ENCODE measurements at places on chromosomes 3 and 15.
A peak's percentile ranks its signal among the peaks of the same experiment; 100 is the strongest.

GRCh38 chr15:76844096-76844495, 61.0 kb downstream of the SCAPER start:
- DNase-seq = no peak

- DNase-seq = no peak
Observed at GRCh38 chr3:132332508-132332907, 15.3 kb downstream of the ACP3 start.

DNA sequence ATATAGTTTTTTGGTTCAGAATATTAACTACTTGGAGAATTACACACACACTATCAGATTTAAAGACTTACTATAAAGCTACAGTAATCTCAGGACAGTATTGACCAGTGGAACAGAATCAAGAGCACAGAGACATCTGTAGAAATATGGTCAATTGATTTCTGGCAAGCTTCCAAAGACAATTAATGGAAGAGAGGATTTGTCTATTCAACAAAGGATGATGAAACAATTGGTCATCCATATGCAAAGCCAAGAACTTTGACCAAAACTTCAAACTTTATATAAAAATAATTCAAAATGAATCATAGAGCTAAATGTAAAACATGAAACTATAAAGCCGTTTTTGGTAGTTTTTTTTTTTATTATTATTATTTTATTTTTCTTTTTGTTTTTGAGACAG, 29.8 kb upstream of the MB21D2 start:
- no peak for DNase-seq

- no peak for DNase-seq
Observed at GRCh38 chr15:73386238-73386637, 17.5 kb upstream of the HCN4 start.

GRCh38 chr3:14827776-14828175, 9.0 kb downstream of the FGD5 start:
- no peak for DNase-seq

DNA sequence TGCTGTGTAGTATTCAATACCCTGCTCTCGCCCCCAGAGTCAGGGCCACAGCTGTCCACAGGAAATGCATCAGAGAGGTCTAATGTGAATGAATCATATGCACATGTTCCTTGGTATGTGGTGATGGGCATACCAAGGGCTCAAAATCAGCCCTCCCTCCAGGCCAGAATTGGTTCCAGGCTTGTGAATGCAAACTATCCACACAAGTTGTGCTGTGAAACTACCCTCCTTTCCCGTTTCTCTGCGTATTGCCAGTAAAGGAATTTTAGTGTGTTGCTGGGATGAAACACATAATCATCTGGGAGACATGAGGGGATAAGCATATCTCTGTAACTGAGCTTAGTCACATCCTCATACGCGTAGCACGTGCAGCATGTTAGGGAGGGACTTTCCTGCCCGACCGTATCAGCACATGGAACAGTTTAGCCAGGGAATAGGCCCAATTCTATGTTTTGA, 9.2 kb upstream of the MME start:
- no peak for DNase-seq

- DNase-seq = no peak
Observed at GRCh38 chr15:81642451-81642990, 268.5 kb upstream of the TMC3 start.

GRCh38 chr15:85726454-85726853, 68.3 kb downstream of the KLHL25 start:
- DNase-seq = no peak

GRCh38 chr3:133838916-133839800, 33.5 kb downstream of the SRPRB start:
- DNase-seq = no peak

- peak; percentile 43 for DNase-seq
Observed at GRCh38 chr3:197749315-197749600, 425 bp upstream of the FYTTD1 start.

DNA sequence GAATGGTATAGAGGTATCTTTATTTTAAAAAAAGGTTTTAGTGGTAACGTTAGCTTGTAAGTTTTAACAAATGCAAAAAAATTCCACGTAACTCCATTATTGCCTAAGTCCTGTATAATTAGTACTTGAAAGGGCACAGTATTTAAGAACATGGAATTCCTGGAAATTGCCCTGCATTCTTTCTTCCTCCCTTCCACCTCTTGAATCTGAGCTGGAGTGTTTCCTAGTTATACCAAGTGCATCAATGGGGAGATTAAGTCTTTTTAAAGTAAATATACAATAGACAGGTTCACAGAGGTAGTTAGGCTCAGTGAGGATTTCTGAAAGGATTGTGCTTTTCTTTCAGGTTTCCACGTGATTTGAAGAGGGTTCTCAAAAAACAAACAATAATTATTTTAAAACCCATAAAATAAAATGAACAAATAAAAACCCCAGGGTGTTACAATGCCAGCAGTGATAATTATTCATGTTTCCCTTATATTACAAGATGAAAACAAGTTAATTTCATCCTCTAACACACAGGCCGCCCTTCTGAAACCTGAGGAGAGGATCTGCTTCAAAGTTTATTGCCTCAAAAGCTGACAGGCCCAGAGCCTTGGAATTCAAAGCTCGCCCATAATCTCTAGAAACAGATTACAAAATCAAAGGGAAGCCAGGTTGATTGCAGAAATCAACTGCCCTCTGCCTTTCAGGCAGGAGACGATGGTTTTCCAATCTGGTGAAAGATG, 128.8 kb upstream of the LMOD3 start:
- no peak for DNase-seq

- DNase-seq = no peak
Observed at GRCh38 chr15:75727031-75727531, 14.4 kb upstream of the CSPG4 start.

DNA sequence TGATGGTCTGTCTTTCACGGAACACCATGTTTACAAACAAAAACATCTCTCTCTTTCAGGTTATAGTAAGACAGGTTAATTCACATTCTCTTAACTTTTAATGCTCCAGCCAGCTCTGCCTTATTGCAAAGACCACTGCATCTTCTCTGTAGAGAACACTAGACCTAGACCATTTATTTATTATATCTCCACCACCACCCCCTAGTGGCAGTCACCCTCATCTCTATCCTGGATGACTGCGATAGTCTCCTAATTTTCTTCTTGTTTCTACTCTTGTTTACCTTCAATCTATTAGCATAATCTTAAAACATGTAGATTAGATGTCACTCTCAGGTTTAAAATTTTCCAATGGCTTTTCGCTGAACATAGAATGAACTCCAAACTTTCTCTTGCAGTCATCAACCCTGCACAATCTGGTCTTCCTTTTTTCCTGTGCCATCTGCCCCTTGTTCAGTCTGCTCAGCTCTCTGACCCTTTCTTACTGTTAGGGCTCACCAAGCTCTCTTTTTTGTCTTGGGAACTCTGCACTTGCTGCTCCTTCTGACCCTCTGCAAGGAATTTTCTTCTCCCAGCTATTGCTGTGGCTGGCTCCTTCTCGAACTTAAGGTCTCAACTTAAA, 155.6 kb downstream of the SQOR start:
- DNase-seq = peak; percentile 3

- DNase-seq = no peak
Observed at GRCh38 chr3:43707998-43708397, 17.3 kb downstream of the ABHD5 start.

DNA sequence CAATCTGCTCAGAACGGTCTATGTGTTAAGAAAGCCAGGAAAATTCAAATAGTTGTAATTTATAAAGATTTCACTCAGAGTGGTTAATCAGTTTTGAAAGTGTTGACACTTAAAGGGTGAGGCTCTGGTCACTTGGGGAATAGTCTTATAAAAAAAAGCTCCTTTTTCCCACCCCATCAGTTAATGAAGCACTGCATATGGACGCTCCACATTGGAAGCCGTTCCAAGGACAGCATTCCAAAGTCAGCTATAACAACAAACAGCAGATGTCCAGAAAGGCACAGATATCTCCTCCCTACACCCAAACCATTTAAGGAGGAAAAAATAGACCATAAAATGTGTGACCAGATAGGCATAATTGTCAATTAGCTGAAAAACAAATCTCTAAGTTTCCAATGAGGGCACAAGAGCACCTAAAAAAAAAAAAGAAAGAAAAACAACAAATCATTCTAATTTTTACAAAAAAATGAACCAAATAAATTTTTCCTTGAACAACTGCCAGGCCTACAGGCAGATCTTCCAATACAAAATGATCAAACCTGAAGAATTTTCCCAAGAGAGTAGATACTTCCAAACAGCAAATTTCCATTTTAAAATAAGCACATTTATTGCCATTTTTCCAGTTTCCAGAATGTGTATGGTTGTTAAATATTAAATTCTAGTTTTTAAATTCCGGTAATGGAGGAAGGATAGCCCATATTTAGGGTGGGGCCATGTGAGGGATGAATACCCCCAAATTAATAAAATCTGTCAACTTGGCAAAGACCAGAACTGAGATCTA, 198.3 kb downstream of the ERC2 start:
- DNase-seq = no peak

GRCh38 chr3:31699309-31699953, 166.7 kb downstream of the STT3B start:
- no peak for DNase-seq

DNA sequence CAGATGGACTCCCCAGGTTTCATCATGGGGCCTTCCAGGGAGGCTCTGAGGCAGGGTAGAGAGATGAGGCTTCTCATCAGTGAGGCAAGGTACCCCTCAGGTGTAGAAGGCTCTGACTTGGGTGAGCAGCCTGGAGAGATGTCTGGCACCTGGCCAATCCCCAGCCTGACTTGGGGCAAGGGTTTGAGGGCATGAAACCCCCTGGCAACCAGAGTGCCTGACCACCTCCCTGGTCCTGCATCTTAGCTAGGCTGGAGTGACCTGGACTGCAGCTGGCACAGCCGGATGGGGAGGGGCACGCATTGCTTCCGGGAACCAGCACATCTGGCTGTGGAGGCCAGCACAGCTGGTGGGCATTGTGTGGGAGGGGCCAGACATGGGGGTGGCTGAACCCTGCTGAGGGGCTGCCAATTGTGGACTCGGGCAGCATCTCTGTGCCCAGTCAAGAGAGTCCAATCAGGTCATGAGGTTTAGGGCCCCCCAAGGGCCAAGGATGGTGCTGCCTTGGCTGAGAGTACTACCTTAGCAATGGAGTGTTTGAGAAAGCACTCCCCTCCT, 1.9 kb downstream of the ZBTB47 start:
- no peak for DNase-seq
